Stomach (tissue), 19 donors: ENCODE measurements at places on chromosomes 2 and 18. TPM values are rescaled to one million over a fixed set of nuclear protein-coding genes. Genes with fewer than 3 reads are reported as not detected.

The ITGA4 gene
- total RNA-seq: 40.4 TPM

The GALNT3 gene
- 134 TPM for total RNA-seq

The IL36G gene
- total RNA-seq: not detected

The SPATA3 gene
- total RNA-seq: not detected

The MRPL44 gene
- total RNA-seq: 10.6 TPM

The BMP10 gene
- total RNA-seq: 0.37 TPM

The MROH2A gene
- total RNA-seq: not detected

The DSG3 gene
- not detected for total RNA-seq

The NEU2 gene
- total RNA-seq: not detected

The TOGARAM2 gene
- total RNA-seq: 3.5 TPM

The IL1F10 gene
- total RNA-seq: not detected

The ABCG5 gene
- total RNA-seq: not detected

The METTL4 gene
- total RNA-seq: 4.1 TPM

The PROKR1 gene
- not detected for total RNA-seq

- peak overlapping the region; percentile 65 for H3K27ac ChIP-seq
- no peaks in the 10 kb centered on the region for H3K36me3 ChIP-seq
- DNase-seq: peak; percentile 32
- no peak overlapping the region for H3K4me3 ChIP-seq
Measured at GRCh38 chr2:217045700-217046475, 186.0 kb upstream of the TNP1 start.

DNA sequence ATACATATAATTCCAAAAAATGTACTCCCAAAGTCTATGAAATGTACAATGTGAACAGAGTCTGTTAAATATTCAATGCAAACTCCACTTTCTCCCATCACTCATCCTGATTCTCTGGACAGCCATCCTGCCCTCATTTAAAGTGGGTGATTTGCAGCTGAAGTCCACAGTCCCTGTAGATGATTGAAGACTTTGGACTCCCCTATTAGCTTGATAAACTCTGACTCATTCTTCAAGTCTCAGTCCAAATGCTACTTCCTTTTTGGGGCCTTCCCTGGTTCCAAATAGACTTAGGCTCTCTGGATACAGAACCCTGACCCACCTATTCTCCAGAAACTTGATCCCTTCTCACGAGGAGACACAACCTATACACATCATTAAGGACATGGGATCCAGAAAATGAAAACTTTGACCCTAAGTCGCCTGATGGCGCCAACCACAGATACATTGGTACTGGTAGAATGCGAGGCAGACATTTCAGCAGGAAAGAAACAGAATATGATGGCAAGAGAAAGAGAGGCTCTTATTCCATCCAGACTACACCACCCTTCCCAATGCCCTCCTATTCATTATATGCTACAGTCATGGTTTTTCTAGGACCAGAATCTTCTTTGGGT lies 122.7 kb downstream of the VIT start:
- H3K27ac ChIP-seq: no peak overlapping the region
- H3K36me3 ChIP-seq: no peaks in the 10 kb centered on the region
- no peaks in the 10 kb centered on the region for H3K27me3 ChIP-seq
- DNase-seq: no peak

DNA sequence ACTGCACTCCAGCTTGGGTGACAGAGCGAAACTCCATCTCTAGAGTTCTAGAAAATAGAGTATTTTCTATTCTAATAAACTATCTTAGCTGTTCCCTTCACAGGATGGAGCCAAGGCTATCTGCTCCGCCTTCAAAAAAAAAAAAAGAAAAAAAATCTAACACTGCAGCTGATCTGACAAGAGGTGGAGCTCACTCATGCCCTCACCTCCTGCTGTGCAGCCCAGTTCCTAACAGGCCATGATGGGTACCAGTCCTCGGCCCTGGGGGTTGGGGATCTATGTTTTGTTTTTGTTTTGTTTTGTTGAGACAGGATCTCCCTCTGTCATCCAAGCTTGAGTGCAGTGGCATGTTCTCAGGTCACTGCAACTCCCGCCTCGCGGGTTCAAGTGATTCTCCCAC lies 3.0 kb downstream of the WDSUB1 start:
- no peaks in the 10 kb centered on the region for H3K27me3 ChIP-seq
- H3K4me1 ChIP-seq: peaks cover 24% of the 10 kb centered on the region
- DNase-seq: no peak
- H3K36me3 ChIP-seq: peaks cover 34% of the 10 kb centered on the region
- no peak overlapping the region for H3K27ac ChIP-seq

GRCh38 chr2:58918141-58918540 lies 677.0 kb upstream of the FANCL start:
- no peaks in the 10 kb centered on the region for H3K4me1 ChIP-seq
- DNase-seq: no peak
- no peak overlapping the region for H3K4me3 ChIP-seq
- H3K27ac ChIP-seq: no peak overlapping the region
- no peaks in the 10 kb centered on the region for H3K36me3 ChIP-seq

- peaks cover 5% of the 10 kb centered on the region for H3K4me1 ChIP-seq
- H3K27ac ChIP-seq: no peak overlapping the region
- no peak for DNase-seq
- H3K36me3 ChIP-seq: no peaks in the 10 kb centered on the region
Measured at GRCh38 chr2:236711440-236711839, 141.8 kb downstream of the ACKR3 start.

GRCh38 chr2:224023188-224023587 lies 15.9 kb downstream of the SERPINE2 start:
- no peak overlapping the region for H3K4me3 ChIP-seq
- H3K27me3 ChIP-seq: no peaks in the 10 kb centered on the region
- no peaks in the 10 kb centered on the region for H3K36me3 ChIP-seq
- no peak overlapping the region for H3K27ac ChIP-seq
- DNase-seq: no peak
- no peaks in the 10 kb centered on the region for H3K4me1 ChIP-seq

DNA sequence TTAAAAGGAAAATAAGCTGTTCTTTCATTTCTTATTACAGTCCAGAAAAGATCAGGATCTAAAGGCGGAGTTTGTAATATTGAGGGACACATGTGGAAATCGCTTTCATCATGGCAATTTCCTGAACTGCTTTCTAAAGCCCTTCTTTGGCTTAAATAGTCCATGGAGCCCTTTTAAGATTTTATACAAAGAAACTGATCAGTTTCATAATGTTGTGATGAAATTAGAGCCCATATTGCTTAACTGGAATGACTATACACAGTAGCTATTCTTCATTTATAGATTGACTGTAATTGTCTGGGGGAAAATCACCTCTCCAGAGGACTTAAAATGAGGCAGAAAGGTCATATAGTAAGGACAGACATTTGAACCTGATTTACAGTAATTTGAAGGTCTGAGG lies 322.2 kb downstream of the ETAA1 start:
- H3K27ac ChIP-seq: no peak overlapping the region
- no peak overlapping the region for H3K4me3 ChIP-seq
- no peak for DNase-seq
- no peaks in the 10 kb centered on the region for H3K27me3 ChIP-seq
- H3K4me1 ChIP-seq: no peaks in the 10 kb centered on the region
- H3K36me3 ChIP-seq: no peaks in the 10 kb centered on the region

GRCh38 chr2:217826520-217826919 lies 176.3 kb downstream of the TNS1 start:
- H3K4me3 ChIP-seq: no peak overlapping the region
- peaks cover 72% of the 10 kb centered on the region for H3K4me1 ChIP-seq
- no peak for DNase-seq
- H3K27ac ChIP-seq: peak overlapping the region; percentile 50
- H3K36me3 ChIP-seq: peaks cover 77% of the 10 kb centered on the region
- H3K27me3 ChIP-seq: no peaks in the 10 kb centered on the region

DNA sequence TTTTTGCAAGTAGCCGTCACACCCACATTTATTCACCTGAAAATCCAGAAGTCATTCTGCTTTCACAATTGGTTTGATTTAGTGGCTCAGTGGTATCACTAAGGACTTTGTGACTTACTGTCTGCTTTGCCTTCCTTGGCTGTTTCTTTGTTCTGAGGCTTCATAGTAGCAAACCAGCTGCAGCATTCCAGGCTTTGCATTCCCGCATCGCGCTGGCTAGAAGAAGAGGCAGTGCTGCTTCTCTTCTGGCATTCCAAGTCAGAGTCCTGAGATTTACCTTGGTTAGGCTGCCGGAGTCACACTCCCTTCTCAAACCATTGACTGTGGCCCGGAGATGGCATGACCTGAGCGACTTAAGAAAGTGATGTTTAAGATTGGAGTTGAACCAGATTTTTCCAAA lies 35.1 kb downstream of the MYO1B start:
- H3K27ac ChIP-seq: no peak overlapping the region
- H3K27me3 ChIP-seq: no peaks in the 10 kb centered on the region
- no peaks in the 10 kb centered on the region for H3K4me1 ChIP-seq
- no peak for DNase-seq

DNA sequence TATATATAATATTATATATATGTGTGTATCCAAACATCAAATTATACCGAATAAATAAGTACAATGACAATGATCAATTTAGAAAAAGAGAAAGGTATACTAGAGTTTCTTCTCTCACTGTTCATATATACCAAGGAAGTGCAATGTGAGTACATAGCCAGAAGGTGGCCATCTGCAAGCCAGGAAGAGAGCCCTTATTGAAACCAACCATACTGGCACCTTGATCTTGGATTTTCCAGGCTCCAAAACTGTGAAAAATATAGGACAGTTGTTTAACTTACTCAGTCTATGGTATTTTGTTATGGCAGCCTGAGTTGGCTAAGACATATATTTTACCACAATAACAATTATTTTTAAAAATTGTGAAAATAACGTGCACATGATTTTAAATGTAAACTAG lies 1490.2 kb upstream of the SLC39A10 start:
- no peaks in the 10 kb centered on the region for H3K36me3 ChIP-seq
- no peak overlapping the region for H3K27ac ChIP-seq
- no peaks in the 10 kb centered on the region for H3K27me3 ChIP-seq
- H3K4me1 ChIP-seq: no peaks in the 10 kb centered on the region
- DNase-seq: no peak

- H3K36me3 ChIP-seq: no peaks in the 10 kb centered on the region
- DNase-seq: peak; percentile 33
Measured at GRCh38 chr2:158761621-158762020, 33.5 kb upstream of the DAPL1 start.

- H3K4me1 ChIP-seq: no peaks in the 10 kb centered on the region
- H3K27ac ChIP-seq: no peak overlapping the region
- DNase-seq: peak; percentile 10
- H3K27me3 ChIP-seq: no peaks in the 10 kb centered on the region
- H3K36me3 ChIP-seq: peaks cover 17% of the 10 kb centered on the region
Measured at GRCh38 chr18:8260319-8260718, 348.9 kb upstream of the RAB12 start.

GRCh38 chr2:149064365-149064841 lies 25.9 kb downstream of the LYPD6B start:
- DNase-seq: peak; percentile 71
- no peaks in the 10 kb centered on the region for H3K36me3 ChIP-seq
- no peak overlapping the region for H3K4me3 ChIP-seq
- peak overlapping the region; percentile 57 for H3K27ac ChIP-seq

DNA sequence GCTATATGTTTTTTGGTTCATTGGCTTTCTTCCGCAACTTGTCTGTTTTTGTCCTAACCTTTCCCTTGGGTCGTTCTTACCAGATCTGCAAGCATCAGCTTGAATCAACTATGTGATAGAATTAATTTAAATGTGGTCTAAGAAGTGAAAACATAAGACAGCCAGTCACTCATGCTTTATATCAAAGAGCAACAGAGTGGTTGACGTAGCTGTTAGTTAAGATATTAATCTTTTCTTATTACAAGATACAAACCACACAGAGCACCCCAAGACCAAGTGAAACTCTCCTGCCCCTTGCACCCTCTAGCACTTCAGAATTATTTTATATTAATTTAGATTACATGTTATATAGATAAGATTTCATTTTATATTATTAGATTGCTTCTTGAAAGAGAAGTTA lies 15.2 kb downstream of the IL18RAP start:
- peaks cover 7% of the 10 kb centered on the region for H3K4me1 ChIP-seq
- DNase-seq: no peak
- H3K27me3 ChIP-seq: no peaks in the 10 kb centered on the region
- H3K27ac ChIP-seq: no peak overlapping the region
- H3K36me3 ChIP-seq: no peaks in the 10 kb centered on the region

- H3K4me1 ChIP-seq: no peaks in the 10 kb centered on the region
- no peak overlapping the region for H3K27ac ChIP-seq
- DNase-seq: peak; percentile 84
- no peaks in the 10 kb centered on the region for H3K27me3 ChIP-seq
- no peak overlapping the region for H3K4me3 ChIP-seq
Measured at GRCh38 chr18:21489119-21489750, 111.3 kb downstream of the ESCO1 start.

GRCh38 chr2:147884830-147885229 lies 40.0 kb downstream of the ACVR2A start:
- H3K27ac ChIP-seq: no peak overlapping the region
- H3K4me1 ChIP-seq: peaks cover 43% of the 10 kb centered on the region
- H3K4me3 ChIP-seq: no peak overlapping the region
- no peaks in the 10 kb centered on the region for H3K27me3 ChIP-seq

- no peaks in the 10 kb centered on the region for H3K36me3 ChIP-seq
- H3K4me1 ChIP-seq: peaks cover 5% of the 10 kb centered on the region
- H3K27me3 ChIP-seq: no peaks in the 10 kb centered on the region
- no peak for DNase-seq
- no peak overlapping the region for H3K4me3 ChIP-seq
- H3K27ac ChIP-seq: peak overlapping the region; percentile 29
Measured at GRCh38 chr2:128293426-128293755, 25.3 kb downstream of the HS6ST1 start.

DNA sequence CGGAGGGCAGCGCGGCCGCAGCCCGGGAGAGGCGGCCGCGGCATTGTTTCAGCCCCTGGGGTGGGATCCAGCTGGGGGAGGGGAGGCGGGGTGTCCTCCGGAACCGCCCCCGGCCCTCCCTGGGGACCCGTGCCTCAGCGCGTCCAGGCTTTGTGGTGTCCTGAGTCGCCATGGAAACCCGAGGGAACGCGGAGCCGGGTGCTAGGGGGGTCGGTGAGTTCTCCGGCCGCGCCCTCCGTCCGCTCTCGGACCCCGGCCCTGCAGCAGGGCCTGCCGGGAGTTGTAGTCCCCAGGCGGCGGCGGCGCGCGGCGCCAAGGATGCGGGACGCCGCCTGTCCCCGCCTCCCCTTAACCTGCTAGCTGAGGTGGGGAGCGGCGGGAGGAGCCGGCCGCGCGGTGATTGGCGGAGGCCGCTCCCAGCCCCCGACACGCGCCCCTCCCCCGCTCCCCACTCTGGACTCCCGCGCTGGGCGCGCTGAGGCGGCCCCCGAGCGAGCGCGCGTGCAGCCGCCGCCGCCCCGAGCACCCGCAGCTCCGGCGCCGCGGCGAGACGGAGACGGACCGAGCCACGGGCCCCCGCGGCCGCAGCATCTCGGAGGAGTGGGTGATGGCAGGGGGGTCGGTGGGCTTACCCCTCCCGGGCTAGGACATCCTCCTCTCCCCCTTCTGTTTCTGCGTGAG lies at the start of gene DPYSL5:
TSS of gene DPYSL5 (plus strand) at position 478 of the 681 bp plus-strand sequence. CDS start 50,368 bp downstream, outside the sequence.
- peaks cover 35% of the 10 kb centered on the region for H3K4me1 ChIP-seq
- H3K36me3 ChIP-seq: no peaks in the 10 kb centered on the region
- peaks cover 83% of the 10 kb centered on the region for H3K27me3 ChIP-seq
- H3K4me3 ChIP-seq: peak within 1 kb of the TSS; percentile 35
- DNase-seq: peak; percentile 73

GRCh38 chr2:41431756-41432155 lies 616.1 kb upstream of the PKDCC start:
- no peak for DNase-seq
- no peak overlapping the region for H3K27ac ChIP-seq
- no peaks in the 10 kb centered on the region for H3K27me3 ChIP-seq
- no peak overlapping the region for H3K4me3 ChIP-seq

GRCh38 chr2:23760736-23761135 lies 166.2 kb downstream of the ATAD2B start:
- no peak overlapping the region for H3K27ac ChIP-seq
- H3K4me1 ChIP-seq: peaks cover 8% of the 10 kb centered on the region
- peak; percentile 66 for DNase-seq
- H3K27me3 ChIP-seq: no peaks in the 10 kb centered on the region

GRCh38 chr2:142973160-142973821 lies 95.8 kb downstream of the KYNU start:
- H3K4me3 ChIP-seq: no peak overlapping the region
- H3K27ac ChIP-seq: no peak overlapping the region
- no peaks in the 10 kb centered on the region for H3K36me3 ChIP-seq
- DNase-seq: no peak
